Right ventricle myocardium inferior (tissue), 1 donor: ENCODE measurements at places on chromosomes 7 and 10.

GRCh38 chr7:150955519-150956394 is 22.4 kb downstream of the KCNH2 start:
- DNase-seq, result peak; percentile 78

- DNase-seq, result peak; percentile 64
Measured at GRCh38 chr7:1144269-1144771, 15.7 kb downstream of the ZFAND2A start.

GRCh38 chr10:101830322-101831168 is 12.3 kb upstream of the OGA start:
- DNase-seq, result peak; percentile 96

DNA sequence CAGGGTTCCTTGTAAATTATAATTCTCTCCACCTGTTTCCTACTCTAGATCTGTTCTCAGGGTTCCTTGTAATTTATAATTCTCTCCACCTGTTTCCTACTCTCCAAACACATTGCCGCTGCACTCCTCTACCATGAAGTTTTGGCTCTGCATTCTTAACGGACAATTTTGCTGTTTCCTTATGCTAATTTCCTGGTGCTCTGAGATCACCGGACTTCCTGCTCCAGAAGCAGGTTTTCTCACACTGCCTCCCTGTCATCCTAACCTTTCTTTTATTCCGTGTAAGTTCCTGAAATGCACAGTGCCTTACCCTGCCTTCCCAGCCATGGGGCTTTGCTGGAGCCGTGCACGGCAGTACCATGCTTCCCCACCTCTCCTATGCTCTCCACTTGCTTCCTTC is 256.8 kb downstream of the PLXNA4 start:
- DNase-seq, result no peak

DNA sequence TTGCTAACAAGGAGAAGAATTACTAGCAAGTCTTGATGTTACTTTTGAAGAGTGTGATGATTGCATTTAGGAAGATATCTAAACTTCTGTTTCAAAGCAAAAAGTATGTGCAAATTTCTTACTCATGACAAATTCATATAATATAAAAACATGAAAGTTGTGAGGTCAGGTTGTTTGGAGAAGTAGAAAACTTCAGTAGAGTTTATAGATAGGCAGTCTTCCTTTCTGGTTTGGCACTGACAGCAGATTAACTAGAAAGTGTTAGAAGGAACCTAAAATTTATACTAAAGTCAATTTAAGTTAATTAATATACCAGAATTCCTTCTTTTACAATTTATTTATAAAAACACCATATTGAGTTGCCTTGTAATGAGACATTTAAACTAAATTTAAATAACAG is 16.9 kb downstream of the PTEN start:
- DNase-seq, result no peak

- DNase-seq, result no peak
Measured at GRCh38 chr10:110457851-110458250, 39.9 kb upstream of the DUSP5 start.

- no peak for DNase-seq
Measured at GRCh38 chr7:73770002-73770859, at the start of gene CLDN3. CLDN3 (minus strand) TSS chr7:73770270; CDS start chr7:73770049, 221 bp downstream.

DNA sequence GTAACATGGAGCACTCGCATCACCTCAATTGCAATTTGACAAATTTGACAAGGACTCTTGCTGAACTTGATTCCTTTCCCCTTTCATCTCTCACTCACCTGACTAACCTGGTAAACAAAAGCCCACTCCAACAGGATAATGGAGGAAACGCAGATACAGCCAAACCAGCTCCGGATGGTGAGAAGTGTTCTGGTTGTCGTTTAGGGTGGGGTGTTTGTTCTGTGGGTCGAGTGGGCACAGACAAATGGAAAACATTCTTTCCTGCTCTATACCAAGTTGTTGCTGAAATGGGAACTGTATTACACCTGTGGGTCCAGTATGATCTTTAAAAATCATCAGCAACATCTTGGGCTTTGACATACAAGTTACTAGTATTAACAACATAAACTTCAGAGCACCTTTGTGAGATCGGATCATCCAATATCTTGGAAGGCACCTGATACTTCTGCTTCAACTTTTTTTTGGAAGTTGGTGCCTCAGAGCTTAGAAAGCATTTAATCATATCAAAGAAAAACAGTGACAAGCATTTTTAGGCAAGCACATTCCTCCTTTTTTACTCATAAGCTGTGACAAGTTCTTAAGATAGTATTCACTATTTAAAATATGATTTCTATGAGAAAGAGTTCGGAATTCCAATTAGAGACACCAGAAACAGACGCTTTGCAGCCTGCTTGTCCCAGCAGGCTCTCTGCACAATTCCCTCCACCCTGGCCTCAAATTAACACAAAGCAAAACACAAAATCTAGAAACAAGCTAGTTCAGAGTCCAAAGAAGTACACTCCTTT is 58.1 kb downstream of the CCDC186 start:
- DNase-seq, result no peak

DNA sequence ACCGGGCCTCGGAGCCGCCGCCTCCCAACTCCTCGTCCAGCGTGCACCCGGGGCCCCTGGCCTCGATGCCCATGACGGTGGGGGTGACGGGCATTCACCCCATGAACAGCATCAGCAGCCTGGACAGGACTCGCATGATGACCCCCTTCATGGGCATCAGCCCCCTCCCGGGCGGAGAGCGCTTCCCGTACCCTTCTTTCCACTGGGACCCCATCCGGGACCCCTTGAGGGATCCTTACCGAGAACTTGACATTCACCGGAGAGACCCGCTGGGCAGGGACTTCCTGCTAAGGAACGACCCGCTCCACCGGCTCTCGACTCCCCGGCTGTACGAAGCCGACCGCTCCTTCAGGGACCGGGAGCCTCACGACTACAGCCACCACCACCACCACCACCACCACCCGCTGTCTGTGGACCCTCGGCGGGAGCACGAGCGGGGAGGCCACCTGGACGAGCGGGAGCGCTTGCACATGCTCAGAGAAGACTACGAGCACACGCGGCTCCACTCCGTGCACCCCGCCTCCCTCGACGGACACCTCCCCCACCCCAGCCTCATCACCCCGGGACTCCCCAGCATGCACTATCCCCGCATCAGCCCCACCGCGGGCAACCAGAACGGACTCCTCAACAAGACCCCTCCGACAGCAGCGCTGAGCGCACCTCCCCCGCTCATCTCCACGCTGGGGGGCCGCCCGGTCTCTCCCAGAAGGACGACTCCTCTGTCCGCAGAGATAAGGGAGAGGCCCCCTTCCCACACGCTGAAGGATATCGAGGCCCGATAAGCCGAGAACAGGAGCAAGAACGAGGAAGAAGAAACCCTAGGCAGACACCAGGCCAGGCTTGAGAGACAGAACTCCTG is 341.5 kb upstream of the GALNT17 start:
- no peak for DNase-seq

DNA sequence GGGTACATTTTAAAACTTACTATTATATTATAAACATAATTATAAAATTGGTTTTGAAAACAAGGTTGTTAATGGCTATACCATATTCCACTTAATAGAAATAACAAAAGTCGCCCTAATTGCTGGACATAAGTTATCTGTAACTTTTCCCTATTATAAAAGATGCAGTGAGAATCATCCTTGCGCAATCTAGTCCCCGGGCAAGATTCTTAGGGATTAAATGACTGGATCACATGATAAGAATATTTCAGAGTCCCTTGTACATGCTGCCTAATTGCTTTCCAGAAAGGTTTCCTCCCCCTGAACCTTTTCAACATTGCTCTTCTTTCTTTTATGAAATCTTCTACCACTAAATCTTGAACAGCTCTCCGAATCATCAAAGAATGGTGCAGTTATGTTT is 479.8 kb upstream of the MKI67 start:
- DNase-seq, result no peak

DNA sequence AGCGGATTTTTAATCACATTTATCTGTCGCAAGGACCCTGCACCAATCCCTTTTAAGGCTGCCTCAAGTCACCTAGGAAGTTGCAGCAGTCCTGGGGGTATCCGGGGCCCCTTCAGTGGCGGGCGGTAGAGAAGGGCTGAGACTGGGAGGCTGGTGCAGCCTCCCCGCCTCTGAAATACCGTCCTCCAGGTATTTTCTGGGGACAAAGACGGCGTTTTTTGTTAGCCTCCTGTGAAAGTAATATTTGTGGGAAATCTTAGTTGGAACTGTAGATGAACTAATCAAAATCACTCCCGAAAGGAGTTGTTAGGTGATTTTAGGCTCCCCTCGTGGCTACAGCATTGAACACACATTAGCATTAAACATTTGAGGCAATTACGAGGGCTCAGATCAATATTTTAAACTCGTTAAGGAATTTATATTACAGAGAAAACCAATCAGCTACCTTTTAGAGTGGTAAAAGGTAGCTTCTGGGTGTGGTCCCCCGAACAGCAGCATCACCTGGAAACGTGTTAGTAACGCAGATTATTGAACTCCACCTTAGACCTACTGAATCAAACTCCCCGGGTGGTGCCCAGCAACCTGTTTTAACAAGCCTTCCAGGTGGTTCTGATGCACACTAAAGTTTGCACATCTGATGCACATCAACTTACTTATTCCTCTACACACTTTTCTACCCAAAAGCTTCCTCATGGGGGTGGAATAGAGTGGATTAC is 530 bp upstream of the ANXA7 start:
- no peak for DNase-seq

- DNase-seq, result no peak
Measured at GRCh38 chr10:3330663-3331062, 158.1 kb upstream of the PITRM1 start.

- peak; percentile 84 for DNase-seq
Measured at GRCh38 chr10:132588301-132589013, 50.9 kb downstream of the INPP5A start.

DNA sequence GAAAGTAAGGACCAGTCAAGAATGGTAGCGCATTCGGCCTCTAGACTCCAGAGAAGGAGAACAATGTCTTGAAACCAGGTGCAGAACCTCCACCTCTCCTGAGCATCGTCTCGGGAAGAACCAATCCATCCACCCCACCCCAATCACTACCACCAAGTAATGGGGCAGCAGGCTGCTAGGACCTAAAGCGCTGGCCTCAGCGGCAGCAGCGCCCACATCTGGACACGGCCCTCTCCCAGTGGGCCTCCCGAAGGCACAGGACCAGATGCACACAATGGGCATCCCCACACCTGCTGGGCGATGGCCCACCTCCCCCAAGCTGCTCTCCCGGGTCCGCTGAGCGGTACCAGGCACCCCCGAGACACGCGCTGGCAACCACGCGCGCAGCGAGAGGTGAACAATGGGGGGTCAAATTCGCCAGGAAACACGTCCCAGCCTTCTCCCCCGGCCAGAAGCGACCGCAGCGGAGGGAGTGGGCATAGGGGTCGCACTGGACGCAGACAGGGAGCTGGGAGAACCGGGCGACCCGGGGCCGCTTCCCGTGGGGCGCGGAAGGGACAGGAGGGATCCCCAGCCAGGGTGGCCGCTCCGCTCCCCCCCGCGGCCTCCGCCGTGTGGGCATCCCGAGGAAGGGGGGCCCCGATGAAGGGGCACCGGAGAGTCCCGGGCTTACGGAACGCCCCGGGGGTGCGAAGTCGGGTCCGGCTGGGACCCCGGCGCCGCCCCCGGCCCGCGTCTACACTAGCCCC is 506 bp downstream of the CTTNBP2 start:
- no peak for DNase-seq

DNA sequence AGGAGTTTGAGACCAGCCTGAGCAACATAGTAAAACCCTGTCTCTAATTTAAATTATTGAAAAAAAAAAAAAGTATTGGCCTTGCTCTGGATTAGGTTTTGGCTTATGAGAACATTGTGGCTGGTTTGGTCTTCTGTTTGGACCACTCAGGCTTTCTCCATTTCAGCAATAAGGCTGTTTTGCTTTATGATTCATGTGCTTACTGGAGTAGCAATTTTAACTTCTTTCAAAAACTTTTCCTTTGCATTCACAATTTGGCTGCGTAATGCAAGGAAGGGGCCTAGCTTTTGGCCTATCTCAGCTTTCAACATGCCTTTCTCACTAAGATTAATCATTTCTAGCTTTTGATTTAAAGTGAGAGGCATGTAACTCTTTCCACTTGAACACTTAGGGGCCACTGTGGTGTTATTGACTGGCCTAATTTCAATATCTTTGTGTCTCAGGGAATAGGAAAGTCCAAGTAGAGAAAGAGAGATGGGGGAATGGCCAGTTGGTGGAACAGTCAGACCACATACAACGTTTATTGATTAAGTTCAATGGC is 38.0 kb upstream of the SRPK2 start:
- no peak for DNase-seq

- DNase-seq, result no peak
Measured at GRCh38 chr10:98262571-98262970, 5.4 kb downstream of the LOXL4 start.

- no peak for DNase-seq
Measured at GRCh38 chr7:28102797-28103196, 77.8 kb downstream of the JAZF1 start.

GRCh38 chr7:157309988-157310668 is 26.7 kb upstream of the DNAJB6 start:
- DNase-seq, result no peak

DNA sequence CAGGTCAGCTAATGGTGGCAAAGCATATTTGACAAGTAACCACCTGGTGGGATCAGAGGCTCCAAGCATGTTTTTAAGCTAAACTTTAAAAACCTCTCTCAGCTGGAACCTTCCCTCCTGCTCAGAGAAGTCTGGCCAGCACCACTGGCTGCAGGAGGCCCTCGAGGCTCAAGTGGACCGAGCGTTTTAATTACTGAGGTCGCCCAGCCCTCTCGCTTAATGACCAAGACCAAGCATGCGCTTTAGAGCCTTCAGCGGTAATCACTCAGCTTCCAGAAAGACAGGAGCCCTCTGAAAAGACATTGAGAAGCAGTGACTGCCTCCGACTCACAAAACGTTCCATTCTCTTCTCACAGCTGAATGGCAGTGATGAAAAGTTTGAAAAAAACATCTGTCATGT is 383.4 kb upstream of the ADARB2 start:
- DNase-seq, result no peak

DNA sequence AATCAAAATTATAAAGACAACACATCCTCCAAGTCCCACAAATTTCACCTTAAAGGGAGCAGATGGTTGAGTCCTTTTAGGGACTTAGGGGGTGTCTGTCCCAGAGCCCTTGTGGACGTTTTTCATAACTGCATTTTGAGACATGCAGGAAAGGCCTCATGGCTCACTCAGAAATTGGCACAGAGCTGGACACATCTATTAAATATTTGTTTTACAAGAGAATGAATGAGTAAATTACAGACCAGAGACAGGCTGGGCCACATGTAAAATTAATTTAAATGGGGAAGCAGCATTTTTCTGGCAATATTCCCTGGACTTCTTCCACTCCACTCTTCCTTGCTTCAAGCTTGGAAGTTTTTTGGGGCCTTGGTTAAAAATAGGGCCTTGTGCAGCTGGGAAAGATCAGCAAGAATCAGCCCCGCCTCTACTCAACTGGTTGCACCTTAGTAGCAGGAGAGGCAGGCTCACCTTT is 20.0 kb downstream of the LAMB1 start:
- DNase-seq, result no peak

DNA sequence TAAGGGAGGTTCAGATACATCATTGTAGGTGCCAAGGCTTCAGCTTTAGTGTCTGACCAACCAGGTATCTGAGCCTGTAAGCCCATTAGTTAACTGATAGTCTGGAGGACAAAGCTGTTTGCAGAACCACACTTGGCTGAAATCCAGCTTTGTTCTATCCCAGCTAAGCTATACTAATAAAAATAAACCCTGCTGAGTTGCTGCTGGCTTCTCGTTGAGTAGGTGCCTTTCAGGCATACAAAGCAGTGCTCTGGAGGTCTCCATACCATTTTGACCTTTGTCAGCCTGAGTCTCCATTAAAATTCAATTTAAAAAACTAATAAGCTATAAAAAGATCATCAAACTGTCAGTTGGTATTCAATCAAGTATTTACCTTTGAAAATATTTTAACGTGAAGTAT is 22.0 kb downstream of the CDCA7L start:
- no peak for DNase-seq
